ENCODE measurements at places on chromosomes 6 and 20.

DNA sequence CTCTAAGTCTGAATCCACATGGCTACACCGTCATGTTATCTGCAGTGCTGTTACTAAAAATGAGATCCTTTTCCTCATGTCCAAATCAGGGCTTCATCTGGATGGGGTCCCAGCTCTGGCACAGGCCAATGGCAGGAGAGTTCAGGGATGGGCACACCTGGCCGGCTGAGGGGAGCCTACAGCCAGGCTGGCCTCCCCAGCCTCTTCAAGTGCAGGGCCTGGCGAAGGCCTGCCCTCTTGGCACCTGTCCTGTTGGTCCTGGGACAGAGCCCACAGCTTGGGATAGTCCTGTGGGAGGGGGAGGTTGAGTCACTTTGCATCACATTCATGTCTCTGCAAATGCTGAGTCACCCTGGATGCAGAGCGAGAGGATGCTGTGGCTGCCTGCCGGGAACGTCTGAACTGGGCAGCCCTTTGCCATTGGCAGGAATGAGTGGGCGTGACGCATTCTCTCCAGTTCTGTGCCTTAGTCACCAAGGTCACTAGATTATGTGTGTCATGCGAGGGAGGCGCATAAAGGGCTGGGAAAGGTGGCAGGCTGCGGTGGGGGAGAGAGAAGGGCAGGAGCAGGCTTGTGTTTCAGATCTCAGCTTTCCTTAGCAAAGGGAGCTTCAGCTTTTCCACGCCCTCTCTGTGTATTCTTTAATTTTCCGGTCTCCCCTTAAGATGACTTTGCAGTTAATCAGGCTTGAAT is 223.2 kb upstream of the ECI2 start:
- DNase-seq, result peak; percentile 23

DNA sequence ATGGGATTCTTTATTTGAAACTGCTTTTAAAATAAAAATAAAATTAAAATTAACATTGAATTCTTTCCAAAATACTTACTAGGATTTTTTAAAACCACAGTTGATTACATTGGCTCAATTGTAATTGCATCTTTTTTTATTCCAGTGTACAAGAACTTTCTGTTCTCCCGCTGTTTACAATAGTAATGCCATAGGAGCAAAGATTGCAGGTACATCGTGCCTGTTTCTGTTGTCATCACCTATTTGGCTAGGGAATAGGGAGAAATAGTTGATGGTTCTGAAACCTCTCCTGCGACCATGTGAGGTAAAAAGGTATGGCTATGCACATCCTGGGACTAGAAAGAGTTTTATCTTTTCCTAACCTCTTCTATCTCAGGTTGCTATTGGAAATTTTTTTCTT is 28.2 kb upstream of the RHAG start:
- DNase-seq, result no peak

GRCh38 chr6:109000289-109000688 is 94.4 kb downstream of the SESN1 start:
- no peak for DNase-seq

DNA sequence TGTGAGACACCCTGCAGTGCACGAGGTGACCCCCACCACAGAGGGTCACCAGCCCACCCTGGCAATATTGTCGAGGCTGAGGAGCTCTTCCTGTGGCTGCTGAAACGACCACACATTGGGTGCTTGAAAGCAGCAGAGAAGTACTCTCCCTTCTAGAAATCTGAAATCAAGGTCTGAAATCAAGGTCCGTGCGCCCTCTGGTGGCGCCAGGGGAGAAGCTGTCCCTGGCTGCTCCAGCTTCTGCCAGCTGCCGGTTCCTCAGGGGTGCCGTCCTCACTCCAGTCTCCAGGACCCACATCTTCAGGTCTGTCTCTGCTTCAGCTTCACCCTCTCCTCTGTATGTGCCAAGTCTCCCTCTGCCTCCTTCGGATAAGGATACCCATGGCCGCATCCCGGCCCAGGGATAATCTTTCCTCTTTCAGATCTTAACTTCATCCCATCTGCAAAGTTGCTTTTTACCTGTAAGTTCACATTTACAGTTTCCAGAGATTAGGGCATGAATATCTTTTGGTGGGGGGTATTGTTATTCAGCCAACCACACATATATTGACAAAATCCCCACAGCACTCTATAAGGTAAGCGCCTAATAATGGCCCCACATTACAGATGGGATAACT is 108.3 kb upstream of the PHACTR3 start:
- peak; percentile 70 for DNase-seq

DNA sequence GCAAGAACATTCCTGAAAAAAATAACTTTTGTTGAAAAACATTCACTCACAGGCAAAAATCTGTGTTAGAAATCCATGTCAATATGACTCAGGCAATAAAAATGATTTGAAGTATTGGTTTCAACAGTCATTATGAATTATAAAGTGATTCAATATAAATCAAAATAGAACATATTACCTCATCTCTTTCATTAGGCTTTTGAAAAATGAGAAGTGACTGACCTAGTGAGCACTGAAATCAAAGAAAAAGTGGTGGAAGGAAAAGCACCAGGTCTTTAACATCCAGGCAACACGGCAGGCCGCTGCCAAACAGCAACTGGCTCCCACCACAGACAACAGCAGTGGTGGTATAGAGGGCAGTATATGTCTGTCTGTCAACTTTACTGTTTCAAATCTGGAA is 68.9 kb downstream of the MAN1A1 start:
- no peak for DNase-seq

- no peak for DNase-seq
Observed at GRCh38 chr6:56482525-56482924, 160.2 kb downstream of the DST start.

DNA sequence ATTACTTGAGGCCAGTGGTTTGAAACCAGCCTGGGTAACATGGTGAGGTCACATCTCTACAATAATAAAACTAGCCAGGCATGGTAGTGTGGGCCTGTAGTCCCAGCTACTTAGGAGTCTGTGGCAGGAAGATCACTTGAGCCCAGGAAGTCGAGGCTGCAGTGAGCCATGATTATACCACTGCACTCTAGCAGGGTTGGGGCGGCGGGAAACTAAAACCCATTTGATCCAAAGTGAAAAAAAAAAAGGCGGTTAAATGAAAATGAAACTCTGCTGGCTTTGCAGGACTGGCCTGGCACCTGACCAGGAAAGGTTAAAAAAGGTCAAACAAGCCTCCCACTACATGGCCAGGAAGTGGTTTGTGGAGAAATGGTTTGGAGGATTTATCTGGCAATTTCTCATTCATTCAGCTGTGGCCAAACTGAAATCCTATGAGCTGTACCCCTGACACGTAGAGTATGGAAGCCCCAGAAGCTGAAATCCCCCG is 36.6 kb downstream of the MTRES1 start:
- DNase-seq, result no peak

DNA sequence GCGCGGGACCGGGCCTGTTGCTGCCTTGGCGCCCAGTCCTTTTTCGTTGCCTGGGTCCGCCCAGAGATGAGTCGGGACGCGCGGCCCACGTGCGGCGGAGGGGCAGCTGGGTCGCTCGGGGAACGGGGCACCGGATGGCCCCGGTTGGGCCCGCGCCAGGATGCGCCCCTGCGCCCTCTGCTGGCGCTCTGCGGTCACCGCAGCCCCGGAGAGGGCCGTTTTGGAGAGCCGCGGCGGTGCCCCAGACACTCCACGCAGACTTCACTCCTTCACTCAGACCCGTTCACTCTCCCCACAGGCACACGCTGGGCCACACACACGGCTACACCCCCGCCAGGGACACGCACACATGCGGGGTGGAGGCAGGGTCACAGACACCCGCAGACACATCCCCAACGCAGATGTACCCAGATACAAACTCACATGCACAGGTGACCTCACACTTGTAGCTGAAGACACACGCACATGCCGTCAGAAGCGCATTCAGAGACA is 38.8 kb downstream of the SRC start:
- peak; percentile 65 for DNase-seq

DNA sequence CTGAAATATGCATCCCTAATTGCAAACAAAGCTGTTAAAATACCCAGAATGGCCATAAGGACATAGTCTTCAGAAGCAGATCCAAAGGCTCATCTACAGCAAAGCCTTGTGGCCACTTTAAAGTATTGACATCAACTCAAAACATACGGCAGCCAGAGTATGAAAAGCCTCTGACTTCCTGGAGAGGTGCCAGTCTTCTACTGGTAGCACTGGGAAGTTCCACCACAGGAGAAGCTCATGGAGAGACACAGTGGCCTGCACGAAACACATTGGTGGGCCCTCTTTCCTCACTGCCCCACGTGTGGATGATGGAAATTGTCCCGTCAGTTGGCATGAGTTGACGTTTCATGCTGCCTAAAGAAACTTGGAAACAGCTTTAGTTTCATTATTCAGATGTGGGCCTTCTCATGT is 202.6 kb upstream of the HEY2 start:
- DNase-seq, result no peak

- no peak for DNase-seq
Observed at GRCh38 chr6:128339635-128340450, 180.6 kb downstream of the PTPRK start.

DNA sequence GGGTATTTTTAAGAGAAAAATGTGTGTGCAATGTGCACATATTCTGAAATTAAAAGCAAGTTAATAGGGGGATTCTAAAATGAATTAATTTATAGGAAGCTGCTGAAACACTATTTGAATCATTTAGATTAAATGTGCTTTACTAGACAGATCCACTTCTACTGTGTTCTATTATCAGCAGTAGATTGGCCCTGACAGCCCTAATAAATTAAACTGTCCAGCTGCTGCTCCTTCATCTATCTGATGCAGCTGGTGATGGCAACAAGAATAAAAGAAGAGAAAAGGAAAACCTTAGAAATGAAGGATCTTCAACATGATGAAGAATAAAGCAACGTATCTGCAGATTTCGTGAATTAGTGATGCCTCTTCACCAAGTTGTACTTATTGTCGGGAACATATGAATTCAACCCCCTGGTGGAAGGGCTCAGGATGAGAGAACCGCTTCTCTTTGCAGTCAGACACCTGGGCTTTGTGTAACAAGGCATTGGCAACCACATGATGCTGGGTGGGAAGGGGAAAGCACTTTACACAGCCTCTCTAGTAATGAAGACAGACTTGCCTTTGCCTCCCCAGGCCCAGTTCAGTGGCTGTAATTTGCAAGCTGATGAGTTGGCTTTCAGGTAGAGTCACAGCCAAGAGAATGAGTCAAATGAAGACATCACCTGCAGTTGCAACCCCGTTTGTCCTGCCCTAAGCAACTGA is 94.4 kb downstream of the LAMP5 start:
- DNase-seq, result no peak

DNA sequence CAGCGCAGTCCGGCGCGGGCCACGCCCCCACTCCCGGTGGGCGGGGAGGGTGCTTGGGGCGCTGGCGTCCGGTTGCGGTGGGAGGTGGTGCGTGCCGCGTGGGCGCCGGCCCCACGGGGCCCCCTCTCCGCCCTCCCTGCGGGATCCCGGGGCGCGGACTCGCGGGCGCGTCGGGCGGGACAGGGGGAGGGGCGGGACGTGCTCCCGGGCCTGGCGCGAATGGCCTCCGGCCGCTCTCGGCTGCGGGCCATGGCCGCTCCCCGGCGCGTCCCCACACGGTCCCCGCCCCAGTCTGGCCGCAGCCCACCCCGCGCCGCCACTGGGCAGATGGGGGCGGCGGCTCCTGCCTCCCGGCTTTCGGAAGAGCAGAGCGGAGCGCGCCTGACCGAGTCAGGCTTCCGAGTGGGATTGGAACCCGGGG is 771 bp upstream of the PPP1R3G start:
- peak; percentile 6 for DNase-seq

DNA sequence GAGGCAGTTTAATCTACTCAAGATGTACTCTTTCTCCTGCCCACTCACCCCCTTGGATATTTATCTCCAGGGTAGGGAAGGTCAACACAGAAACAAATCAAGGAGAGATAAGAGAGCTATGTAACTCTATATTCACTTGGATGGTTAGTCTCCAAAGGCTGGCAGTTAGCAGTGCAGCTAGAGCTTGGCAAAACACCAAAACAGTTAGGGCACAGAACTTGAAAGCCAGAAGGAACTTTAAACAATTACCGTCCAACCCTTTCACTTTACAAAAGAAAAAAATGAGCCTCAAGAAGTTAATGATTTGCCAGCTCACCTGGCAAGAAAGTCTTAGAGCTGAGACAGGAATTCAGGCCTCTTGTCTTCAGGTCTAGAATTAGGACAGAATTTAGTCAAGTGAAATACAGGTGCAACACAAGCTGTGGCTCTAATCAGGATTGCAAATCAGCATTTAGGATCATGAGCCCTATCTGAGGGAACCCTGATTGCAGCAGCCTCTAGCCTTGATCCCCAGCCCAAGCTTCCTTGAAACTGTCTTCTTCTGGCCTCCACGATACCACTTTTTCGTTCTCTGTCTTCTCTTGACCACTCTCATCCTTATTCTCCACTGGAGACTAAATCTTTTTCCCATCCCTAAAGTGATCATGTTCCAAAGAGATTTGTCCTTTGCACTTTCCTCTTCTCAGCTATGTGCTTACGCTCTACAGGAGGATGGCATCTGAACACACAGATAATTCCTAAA is 14.9 kb downstream of the NEDD9 start:
- no peak for DNase-seq
